Neural progenitor cell (in vitro differentiated cells): ENCODE measurements at places on chromosomes 7 and 10. TPM values are rescaled to one million over a fixed set of nuclear protein-coding genes. Genes with fewer than 3 reads are reported as not detected.
A peak's percentile ranks its signal among the peaks of the same experiment; 100 is the strongest.

GRCh38 chr10:19628767-19629560 is 187.3 kb upstream of the PLXDC2 start:
- DNase-seq = peak; percentile 63

- DNase-seq = no peak
These were observed 5.5 kb upstream of the CDHR1 start for GRCh38 chr10:84188815-84189214.

GRCh38 chr10:99809931-99810615 is 27.6 kb downstream of the ABCC2 start:
- no peak for DNase-seq

- peak; percentile 8 for DNase-seq
These were observed 41.6 kb downstream of the MRPS33 start for GRCh38 chr7:140972876-140973829.

DNA sequence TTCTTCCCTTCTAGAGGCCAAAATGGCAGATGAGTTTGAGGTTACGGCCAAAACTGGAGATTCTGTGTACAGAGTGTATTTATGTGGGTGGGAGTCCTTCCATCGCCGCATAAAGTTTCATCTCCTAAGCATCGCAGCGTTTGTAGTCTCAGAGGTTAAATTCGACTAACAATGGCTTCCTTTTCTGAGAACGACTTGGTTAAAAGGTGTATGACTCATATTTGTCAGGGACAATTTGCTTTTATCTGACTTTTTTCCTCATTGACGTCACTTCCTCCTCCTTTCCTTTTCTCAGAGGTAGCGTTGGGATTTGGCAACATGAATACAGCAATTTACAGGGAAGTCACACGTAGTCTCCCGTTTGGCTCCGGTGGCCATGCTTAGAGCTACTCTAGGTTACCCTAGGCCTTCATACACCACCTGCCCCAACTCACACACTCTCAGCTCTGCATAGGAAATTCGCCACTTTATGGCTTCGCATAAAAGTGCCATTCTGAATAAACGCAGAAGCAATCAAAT is 37.6 kb upstream of the TCF7L2 start:
- DNase-seq = no peak

DNA sequence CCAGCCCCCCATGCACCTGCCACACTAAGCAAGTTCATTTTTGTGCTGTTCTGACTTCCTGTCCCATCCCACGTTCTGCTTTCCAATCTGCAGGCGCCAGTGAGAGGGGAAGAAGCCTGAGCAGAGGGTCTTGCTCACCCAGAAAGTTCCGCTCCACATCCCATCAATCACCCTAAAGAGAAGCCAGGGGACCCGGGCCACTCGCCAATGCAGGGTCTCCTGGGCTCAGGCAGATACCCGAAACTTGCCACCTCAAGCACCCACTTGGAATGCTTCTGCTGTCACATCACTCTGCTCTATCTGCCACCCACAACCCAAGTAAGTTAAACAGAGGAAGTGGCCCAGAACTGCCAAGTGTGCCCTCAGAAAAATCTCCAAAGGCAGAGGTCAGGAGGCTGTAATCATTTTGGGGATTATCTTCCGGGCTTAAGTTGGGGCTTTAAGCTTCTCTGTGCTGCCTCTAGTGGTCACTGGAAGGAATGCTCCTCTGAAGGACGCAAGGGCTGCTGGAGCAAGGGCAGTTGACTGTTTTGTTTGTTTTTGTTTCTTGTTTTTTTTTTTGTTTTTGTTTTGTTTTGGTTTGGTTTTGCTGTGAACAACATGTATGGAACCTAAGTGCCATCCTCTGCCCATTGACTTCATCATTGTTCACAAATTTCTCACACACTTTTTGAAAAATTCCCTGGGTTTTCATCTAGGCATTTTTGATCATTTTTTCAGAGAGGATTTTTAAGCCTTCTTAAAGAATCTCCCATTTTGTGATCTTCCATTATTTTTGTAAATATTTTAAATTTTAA is 25.5 kb downstream of the PRR15 start:
- DNase-seq = peak; percentile 84

DNA sequence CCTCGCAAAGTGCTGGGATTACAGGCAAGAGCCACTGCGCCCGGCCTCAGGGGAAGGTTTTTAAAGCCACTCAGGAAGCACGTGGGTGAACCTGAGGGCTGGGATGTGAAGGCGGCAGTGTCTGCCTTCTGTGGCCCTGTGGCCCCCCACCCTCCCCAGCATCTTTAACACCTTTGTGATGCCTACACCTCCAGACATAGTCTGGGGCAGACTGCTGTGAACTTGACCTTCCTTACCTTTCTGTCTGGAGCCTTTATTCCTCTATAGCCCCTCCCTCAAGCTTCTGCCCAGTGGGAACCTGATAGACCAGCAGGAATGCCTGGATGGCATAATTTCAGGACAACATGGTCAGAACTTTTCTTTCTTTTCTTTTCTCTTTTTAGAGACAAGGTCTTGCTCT is 550.2 kb downstream of the GALNT17 start:
- no peak for DNase-seq

DNA sequence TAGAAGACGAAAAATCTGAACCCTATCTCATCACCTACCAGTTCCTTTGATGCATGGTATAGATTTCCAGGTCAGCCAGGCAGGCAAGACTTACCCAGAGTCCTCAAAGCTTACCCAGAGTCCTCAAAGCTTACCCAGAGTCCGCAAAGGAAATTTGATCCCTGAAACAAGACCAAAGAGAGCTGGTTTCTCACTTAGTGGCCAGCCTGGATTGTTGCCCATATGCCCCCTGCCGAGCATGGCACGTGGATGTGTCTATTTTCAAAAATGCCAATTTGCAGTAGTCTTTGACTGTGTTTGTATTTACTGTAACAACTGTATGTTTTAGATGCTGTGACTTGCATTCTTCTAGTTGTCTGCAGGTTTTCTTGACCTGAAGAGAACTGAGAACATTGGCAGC is 120.2 kb upstream of the STARD3NL start:
- no peak for DNase-seq

DNA sequence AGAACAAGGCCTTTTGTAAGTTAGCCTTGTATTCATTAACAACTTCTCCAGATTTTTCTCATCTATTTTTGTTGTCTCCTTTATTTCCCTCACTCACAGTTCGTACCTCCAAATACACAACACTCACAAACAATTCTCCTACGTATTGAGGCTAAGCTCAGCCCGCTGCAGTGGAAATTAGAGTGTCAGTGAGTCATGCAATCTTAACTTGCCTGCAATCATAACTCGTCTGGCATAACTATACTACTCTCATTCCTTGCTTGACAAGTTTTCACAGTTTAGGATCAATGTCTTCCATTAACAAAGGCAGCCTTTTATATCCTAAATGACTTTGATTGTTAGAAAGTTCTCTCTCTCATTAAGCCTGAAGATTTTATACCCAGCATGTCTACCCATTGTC is 23.8 kb downstream of the TMEM196 start:
- no peak for DNase-seq

DNA sequence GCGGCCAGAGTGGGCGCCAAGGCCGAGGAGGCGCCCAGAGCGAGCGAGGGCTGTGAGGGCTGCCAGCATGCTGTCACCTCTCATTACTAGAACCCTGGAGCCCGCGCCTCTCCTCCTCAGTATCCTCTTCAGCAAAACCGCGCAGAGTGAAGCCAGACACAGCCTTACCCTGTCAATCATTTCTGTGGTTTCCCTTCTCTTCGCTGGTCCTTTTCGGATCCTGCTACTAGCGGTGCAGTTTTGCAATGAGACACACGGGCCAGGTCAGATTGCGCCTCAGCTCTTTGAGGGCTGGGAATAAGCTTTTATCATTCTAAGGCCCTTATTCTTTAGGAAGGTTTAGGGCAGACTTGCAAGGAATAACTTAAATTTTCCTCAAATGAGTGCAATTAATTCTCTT is 55.5 kb upstream of the FAM171A1 start:
- no peak for DNase-seq

GRCh38 chr7:43137811-43138210 is 25.4 kb downstream of the HECW1 start:
- DNase-seq = no peak

GRCh38 chr10:24370877-24371276 is 161.9 kb downstream of the KIAA1217 start:
- no peak for DNase-seq

Gene FAM25C
- total RNA-seq = not detected in 2 replicates

Gene AMPH
- total RNA-seq = 21.2 and 22.8 TPM in 2 replicates

Gene NSUN5
- total RNA-seq = 23.3 and 48.6 TPM in 2 replicates

Gene NUDCD3
- 35.4 and 42.4 TPM in 2 replicates for total RNA-seq

Gene SFRP4
- total RNA-seq = not detected in 2 replicates

Gene PITX3
- 0.46 TPM in 1 of 2 replicates, not detected in the other for total RNA-seq
